ENCODE measurements at places on chromosomes 5 and 9.

DNA sequence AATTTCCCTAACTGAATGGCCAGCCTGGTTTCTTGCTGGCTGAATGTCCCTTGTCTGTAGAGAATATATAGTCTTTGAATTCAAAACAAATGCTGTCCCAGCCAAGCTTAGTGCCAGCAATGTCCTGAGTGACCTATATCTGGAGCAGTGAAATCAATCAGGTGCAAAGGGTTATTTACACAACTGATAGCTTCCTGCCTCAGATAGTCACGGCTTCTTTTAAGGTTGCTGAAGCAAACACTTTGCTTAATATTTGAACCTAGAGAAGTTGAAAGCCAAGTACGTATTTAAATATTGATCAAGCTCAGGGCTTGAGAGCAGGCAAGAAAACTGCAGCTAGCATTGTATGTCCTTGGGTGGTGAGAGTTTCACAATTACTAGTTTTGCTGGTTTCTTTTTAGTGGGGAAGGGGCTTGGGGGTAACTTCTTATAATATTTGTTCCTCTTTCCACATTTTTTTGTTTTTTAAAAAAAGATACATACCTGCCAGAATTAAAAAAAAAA, 2.0 kb upstream of the ARHGEF28 start:
- DNase-seq = no peak

DNA sequence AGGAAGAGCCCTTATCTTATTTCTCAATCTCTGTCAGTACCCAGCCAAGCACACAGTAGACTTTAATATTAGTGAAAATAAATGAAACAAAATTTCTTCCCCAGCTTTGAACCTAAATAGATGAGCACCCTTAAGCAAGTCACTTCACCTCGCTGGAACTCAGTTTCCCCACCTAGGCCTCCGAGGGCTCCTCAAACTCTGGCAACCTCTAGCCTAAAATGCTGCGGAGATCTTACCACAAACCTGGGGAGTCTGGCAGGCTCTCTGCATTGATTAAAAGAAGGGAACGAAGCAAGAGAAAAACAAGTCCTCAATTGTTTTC, 326 bp downstream of the RIGI start:
- DNase-seq = no peak

DNA sequence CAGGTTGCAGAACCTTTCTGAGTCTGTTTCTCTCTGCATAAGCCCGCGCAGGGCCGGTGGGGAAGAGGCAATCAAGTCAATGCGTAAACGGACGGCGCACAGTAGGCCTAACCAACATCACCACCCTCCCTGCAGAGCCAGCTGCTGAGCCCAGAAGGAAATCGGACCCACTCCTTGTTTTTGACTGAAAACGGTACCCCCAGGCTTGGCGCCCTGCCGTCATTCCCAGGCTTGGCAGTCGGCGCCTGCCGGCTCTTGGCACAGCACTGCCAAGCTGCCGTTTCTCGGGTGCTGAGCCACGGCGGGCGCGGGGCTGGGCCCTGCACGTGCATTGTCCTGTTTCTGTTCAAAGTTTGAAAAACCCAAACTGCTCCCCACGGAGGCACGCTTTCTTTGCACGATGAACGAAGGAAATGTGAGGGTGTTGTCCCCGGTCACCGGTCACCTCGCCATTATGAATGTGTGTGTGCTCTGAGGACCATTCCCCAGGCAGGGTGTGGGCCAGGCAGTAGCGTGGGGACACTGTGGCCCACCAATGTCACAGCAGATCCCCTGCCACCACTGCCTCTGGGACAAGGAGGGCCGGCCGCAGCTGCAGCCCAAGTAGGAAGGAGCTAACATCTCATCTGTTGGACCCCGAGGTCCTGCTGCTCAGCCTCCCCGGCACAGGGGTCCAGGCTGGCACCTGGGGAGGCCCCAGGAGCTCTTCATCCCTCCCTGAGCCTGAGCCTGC, 20.1 kb downstream of the FIBCD1 start:
- DNase-seq = no peak

DNA sequence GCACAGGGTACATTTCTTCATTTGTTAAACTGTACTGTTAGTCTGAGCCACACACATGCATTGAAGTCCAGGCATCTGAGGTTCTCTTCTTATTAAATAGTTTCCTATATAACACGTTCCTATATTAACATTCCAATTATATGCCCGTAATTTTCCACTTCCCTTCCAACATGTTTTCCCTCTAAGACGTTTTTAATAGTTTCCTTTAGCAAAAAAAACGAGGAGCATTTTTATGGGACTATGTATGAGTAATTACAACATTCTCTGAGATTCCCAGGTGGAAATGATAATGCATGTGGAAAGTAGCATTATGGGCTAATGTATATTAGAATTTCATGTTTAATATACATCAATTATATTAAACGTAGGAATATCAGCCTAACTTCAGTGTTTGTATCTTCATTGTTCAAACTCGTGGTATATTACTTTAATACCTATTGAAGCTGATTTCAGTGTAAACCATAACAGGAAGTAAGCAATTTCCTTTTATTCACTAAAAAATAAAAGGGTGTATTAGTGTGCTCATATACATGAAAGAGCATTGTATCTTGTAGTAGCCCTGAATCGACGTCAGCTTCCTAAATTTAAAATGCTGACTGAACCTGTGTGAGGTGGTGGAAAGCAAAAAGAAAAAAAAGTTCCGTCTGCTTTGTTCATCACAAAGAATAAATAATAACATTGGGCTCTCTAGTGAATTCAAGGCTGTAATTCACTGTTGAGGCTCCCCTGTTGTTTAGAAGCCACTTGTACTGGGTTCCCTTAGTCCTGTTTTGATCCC, 11.3 kb downstream of the SMARCA2 start:
- no peak for DNase-seq

- no peak for DNase-seq
These were observed 9.4 kb upstream of the SPATA31D1 start for GRCh38 chr9:81979196-81979595.

GRCh38 chr5:181217803-181218062, 5.3 kb upstream of the TRIM41 start:
- no peak for DNase-seq

GRCh38 chr9:25742256-25742655, 64.0 kb upstream of the TUSC1 start:
- DNase-seq = no peak

DNA sequence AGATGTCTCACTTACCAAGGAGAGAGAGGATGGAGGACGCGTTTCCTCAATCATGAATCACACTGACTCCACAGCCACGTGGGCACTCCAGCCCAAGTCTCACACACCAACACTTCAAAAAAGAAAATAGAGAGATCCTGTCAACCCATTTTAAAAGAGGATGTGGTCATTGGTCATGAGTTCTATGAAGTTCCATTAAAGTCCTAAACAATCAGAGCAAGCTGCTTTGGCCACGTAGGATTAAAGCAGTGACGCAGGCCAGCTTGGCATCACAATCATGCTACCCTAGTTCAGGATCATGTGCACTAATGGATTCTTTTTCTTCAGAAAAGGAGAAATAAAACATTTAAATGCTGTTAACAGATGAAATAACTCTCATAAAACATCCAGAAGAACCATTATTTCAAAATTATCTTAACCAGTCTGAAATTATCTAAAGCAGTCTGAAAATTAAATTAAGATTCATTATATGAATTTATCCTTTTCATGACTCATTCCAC, 108.1 kb downstream of the SEMA5A start:
- DNase-seq = no peak

- no peak for DNase-seq
These were observed 9.4 kb upstream of the MAMDC2 start for GRCh38 chr9:70034271-70034711.

DNA sequence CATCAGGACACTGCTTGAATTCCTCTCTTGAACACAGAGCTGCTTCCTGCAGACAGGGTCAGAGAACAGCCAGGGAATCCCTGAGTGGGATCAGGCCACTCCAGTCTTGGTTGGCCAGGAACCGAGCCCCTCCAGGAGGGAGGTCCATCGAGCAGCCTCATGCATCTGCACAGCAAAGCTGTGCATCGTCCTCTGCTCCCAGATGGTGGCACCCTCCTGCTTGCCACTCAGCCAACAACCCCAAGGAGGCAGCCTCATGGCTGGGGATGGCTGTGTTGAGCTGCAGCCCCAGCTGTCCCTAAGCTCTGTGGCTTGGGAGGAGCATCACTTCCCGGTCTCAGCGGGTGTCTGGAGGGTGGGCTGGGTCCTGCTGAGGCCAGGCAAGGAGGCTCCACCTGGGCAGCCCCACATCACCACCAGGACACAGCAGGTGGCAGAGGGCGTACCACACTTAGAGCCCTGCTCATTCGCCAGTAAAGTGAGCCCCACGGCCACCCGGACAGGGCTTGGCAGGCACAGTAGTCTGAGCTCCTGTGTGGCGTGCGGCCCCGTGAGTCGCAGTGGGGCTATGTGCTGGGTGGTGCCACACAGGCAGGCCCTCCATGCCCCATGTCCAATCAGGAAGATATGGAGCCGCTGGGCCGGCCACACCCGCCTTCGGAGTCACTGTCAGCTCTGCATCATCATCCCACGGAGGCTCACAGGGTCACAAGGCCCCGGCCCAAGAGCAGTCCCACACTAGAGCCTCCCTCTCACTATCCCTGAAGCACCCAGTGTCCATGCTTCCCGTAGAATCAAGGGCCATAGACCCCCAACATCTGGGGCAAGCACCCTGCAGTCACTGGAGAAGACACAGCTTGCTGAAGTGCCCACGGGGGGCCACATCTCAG, 11.9 kb downstream of the LPCAT1 start:
- no peak for DNase-seq

Data from NCI-H1436 treated with DMSO at 0.1 percent for 48 hours (cell line).